A673 (cell line): ENCODE measurements at places on chromosomes 6 and 20. TPM values are rescaled to one million over a fixed set of nuclear protein-coding genes. Genes with fewer than 3 reads are reported as not detected.

HLA-DOA gene
- total RNA-seq, result 0.46 and 0.58 TPM in 2 replicates

ENPP5 gene
- total RNA-seq, result not detected in 2 replicates

ABHD16A gene
- total RNA-seq, result 36.3 and 45.6 TPM in 2 replicates

DEFB124 gene
- not detected in 2 replicates for total RNA-seq

COX4I2 gene
- total RNA-seq, result not detected in 2 replicates
